ENCODE measurements at places on chromosomes 4 and X. TPM values are rescaled to one million over a fixed set of nuclear protein-coding genes. Genes with fewer than 3 reads are reported as not detected.
A peak's percentile ranks its signal among the peaks of the same experiment; 100 is the strongest.

DNA sequence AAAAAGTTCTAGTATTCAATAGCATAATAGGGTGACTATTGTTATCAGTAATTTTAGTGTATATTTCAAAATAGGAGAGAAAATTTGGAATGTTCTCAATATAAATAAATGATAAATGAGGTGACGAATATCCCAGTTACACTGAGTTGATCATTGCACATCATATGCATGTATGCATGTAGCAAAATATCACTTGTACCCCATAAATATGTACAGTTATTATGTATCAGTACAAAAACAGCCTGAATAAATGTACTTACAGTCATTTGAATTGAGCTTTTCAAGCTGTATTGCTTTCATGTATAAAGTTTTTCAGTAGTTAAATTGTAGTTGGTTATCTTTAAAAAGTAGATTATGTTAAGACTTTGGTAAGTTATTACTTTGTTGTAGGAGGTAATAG lies 12.6 kb downstream of the CISD2 start:
- no peak for DNase-seq
- no peak overlapping the region for H3K27ac ChIP-seq
- no peaks in the 10 kb centered on the region for H3K36me3 ChIP-seq
- no peaks in the 10 kb centered on the region for H3K4me1 ChIP-seq

DNA sequence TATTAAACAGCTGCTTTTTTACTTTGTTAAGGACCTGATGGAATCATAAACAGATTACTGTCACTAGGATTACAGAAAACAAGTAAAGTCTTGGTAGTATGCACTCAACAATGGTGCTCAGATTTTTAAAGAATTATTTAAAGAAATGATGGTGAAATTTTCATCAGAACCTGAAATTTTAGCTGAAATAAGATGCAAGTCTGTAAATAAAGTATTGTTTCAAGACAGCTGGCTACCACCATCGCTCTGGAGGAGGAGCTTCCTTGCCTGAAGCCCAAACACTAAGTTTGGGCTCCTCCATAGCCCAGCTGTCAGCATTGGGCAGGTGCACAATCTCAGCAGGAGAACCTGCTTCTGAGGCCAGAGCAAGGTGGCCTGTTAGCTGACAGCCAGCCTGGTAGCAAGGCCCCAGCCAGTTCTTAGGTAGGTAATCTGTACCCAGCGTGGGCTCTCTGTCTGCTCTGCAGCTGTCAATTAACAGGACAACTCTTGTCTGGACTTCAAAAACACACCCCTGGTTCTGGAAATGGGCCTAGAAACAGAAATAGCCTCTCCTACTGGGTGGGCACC lies 4.6 kb downstream of the GAB1 start:
- H3K4me3 ChIP-seq: no peak overlapping the region
- no peaks in the 10 kb centered on the region for H3K36me3 ChIP-seq
- H3K27ac ChIP-seq: no peak overlapping the region
- no peak for DNase-seq
- H3K27me3 ChIP-seq: no peaks in the 10 kb centered on the region
- H3K4me1 ChIP-seq: peaks cover 5% of the 10 kb centered on the region

GRCh38 chr4:173301518-173302201 lies 32.5 kb downstream of the HMGB2 start:
- no peaks in the 10 kb centered on the region for H3K27me3 ChIP-seq
- H3K36me3 ChIP-seq: no peaks in the 10 kb centered on the region
- no peak overlapping the region for H3K27ac ChIP-seq
- H3K4me3 ChIP-seq: no peak overlapping the region
- DNase-seq: peak; percentile 32

GRCh38 chr4:109690690-109691410 lies 12.4 kb downstream of the CASP6 start:
- no peaks in the 10 kb centered on the region for H3K27me3 ChIP-seq
- H3K4me3 ChIP-seq: no peak overlapping the region
- peaks cover 12% of the 10 kb centered on the region for H3K36me3 ChIP-seq
- peak overlapping the region; percentile 7 for H3K27ac ChIP-seq
- H3K4me1 ChIP-seq: peaks cover 24% of the 10 kb centered on the region

DNA sequence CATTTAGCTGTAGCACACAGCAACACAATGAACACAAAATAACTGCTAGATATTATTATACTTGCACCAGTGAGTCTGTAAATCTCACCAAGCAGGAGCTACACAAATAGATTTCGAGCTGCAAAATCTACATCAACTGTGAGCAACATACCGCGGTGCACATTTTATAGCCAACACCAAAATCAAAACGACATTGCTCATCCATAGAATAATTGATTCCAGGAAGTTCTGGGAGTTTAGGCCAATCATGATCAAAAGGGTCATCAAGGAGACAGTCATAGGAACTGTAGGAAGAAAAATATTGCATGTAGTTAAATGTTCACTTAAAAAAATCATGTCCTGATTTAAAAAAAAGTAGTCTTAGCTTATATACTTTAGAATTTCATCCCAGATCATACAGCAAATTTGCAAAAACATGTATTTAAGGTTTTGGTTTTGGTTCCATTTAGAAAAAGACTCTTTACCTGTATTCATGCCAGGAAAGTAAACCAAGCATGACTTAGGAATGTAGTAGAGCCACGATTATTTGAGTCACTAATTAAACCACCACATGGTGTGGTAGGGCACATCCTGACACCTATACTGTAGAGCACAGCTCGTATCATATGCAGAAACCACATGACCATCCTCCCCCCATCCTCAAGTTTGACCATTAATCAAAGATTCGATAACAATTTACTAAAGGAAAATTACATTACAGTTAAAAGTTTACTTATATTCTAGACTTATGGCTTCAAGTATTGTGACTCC lies 250.4 kb downstream of the ADAMTS3 start:
- no peaks in the 10 kb centered on the region for H3K36me3 ChIP-seq
- no peak overlapping the region for H3K4me3 ChIP-seq
- H3K27ac ChIP-seq: no peak overlapping the region

- no peak overlapping the region for H3K4me3 ChIP-seq
- peaks cover 9% of the 10 kb centered on the region for H3K4me1 ChIP-seq
- DNase-seq: no peak
- no peaks in the 10 kb centered on the region for H3K36me3 ChIP-seq
These were observed 13.3 kb downstream of the CLDN2 start for GRCh38 chrX:106933538-106933961.

Gene UBE2K
- total RNA-seq: 51.2 TPM

Gene PNMA6A
- total RNA-seq: 0.23 TPM

Data from CD4-positive, alpha-beta memory T cell (primary cell).